ENCODE measurements at places on chromosomes 5 and 9.
A peak's percentile ranks its signal among the peaks of the same experiment; 100 is the strongest.

- no peak for DNase-seq
These were observed 37.7 kb upstream of the PCSK1 start for GRCh38 chr5:96470785-96471184.

DNA sequence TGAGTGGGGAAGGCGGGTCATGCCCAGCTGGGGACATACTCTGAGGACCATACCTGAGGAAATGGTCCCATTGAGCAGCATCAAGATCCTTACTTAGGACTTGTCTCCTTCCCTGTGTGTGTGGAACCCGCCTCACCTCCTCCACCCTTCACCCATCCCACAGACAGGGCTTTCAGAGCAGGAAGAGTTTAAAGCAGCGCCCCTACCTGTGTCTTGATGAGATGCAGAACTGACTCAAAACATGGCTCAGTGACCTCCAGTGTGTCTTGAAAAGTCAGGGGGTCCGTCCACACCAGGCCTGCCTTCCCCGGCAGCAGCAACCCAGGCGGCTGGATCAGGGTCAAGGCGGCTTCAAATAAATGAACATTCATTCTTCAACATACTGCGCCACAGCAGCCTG, 38.4 kb downstream of the PLAC8L1 start:
- no peak for DNase-seq

DNA sequence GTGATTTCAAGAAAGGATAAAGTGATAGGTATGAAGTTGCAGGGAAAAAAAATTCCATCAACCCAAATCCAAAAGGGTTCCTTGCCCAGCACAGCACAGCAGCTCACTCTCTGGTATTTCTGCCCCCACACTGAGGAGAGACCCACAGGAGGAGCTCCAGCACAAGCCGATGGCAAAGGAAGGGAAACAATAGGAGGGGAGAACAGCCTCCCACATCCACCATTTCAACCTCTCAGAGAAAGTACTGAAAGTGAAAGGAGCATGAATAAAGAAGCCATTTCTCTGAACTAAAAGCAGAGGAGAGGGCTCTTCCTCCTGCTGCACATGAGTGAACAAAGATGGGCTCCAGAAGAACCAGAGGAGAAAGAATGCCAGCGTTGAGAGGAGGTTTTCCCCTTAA, 54.9 kb upstream of the ZSWIM6 start:
- DNase-seq: no peak

DNA sequence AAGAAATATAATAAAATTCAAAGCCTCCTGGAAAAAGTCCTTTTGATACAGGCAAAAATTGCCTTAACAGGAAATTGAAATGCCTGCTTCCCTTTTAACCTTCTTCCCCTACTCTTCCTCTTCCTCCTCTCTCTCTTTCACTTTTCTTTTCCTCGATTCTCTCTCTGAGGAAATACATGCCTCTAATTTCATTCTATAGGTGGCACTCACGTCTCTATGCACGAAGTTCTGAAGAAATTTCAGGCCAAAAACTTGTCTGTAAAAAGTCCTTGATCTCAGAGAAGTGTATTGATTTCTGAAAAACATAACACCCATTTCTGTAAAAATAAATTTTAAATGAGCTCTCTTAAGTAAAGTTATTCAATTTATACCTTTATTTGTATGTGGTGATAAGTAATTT, 371.7 kb upstream of the IRX4 start:
- DNase-seq: no peak

DNA sequence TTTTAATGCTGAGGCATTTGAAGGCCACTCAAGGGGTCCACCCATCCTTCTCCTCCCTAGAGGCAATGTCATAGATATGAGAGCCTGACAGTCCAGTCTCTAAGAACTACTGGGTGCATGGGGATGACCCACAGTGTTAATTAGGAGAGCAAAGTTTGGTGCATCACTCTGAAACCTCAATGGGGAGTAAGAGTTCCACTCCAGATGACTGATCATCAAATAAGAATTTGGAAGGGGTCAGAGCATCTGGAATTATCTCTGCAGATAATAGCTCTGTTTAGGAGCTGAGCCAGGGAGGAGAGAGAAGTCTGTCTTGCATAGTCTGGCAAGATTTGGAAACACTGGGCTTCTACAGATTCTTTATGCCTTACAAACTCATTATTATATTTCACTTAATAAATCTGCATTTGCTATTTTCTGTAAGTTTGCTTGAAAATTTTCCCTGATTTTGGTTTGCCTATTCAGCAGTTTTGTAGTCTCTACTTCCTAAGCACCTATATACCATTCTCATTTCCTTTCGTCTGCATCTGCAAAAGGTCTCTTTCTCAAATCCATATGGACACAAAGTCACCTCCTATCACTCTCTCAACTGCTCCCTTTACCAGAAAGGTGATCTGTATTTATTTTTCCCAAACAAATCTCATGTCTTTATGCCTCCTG, 27.7 kb downstream of the FGF10 start:
- no peak for DNase-seq

DNA sequence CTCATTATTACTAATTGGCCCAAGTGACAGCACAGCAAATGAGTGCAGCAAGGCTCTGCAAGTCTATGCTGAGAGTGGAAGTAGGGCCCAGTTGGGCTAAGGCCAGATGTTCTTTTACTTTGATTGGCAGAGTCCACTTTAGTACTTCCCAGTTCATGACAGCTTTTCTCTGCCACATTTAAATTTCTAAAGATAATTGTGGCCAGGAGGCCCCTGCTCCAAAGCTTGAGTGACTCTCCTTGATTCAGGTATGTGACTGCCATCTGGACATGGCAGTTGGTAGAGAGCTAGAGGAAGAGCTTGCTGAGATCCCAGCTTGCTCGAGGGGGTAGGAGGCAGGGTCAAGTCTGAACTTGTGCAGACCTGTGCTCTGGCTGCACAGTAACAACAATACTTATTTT, 154.1 kb downstream of the CARTPT start:
- no peak for DNase-seq

DNA sequence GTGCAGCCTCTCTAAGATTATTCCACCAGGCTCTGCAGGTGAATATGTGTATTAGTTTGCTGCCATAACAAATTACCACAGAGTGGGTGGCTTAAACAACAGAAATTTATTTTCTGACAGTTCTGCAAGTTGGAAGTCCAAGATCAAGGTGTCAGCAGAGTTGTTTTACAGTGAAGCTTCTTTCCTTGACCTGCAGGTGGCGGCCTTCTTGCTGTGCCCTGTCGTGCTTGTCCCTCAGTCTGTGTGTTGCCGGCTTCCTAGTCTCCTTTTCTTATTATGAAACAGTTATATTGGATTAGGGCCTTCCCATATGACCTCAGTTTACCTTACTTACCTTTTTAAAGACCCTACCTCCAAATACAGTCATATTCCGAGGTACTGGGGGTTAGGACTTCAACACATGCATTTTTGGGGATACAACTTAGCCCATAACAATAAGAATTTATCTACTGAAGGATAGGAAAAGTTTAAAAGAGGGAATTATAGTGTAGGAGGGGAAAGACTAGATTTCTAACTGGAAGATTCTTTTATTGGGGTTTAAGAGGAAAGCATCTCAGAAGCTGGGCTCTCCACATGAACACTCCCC, 97.4 kb downstream of the OSTF1 start:
- DNase-seq: peak; percentile 20

- no peak for DNase-seq
These were observed 219.7 kb upstream of the CD180 start for GRCh38 chr5:67416133-67416937.

GRCh38 chr9:128116104-128117083, 11.1 kb downstream of the PTGES2 start:
- DNase-seq: no peak

GRCh38 chr5:133240425-133241091, 188.7 kb downstream of the HSPA4 start:
- no peak for DNase-seq

DNA sequence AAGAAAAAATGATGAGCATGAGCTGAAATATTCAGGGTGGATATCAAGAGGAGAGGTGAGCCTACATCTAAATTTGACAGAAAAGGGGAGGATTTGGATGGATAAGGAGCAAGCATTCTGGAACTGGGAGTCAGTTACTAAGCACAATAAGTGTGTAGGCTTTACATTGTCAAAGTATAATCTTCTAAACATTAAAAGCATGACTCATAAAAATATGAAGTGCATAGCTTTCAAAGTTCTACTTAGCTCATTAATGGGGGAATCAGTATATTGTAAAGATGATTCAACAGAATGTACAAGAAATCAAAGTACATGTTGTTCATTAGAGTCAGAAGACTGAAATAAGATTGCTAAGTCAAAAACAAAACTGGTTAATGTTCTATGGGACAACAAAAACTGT, 248.0 kb upstream of the GAS1 start:
- DNase-seq: no peak

GRCh38 chr5:57002959-57003485, 51.1 kb upstream of the MIER3 start:
- no peak for DNase-seq

DNA sequence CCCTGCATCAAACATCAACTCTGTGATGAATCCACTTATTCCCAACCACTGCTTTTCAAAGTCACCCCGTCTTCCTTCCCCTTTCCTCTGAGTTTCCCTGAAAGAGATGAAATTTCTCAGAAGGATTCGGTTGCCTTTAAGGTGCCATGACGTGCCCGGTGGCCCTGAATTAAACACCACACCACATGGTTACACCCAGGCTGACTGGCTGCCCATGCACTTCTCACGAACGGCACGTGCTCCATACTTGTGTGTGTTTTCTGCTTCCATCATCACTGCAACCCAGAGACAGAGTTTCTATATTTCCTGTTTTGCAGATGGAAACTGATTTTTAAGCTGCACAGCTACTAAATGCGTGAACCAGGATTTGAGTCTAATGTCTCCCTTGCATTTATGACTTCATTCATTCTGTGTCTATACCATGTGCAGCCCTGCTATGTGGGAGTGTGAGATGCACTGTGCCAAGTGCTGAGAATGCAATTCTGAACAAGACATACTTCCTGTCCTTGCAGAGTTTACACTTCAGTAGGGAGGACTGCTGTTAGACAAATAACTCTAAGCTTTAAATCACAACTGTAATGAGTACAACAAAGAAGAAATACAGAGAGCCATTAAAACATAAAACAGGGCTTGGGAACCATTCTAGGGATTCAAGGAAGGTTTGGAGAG, 162.9 kb downstream of the NXNL2 start:
- no peak for DNase-seq

DNA sequence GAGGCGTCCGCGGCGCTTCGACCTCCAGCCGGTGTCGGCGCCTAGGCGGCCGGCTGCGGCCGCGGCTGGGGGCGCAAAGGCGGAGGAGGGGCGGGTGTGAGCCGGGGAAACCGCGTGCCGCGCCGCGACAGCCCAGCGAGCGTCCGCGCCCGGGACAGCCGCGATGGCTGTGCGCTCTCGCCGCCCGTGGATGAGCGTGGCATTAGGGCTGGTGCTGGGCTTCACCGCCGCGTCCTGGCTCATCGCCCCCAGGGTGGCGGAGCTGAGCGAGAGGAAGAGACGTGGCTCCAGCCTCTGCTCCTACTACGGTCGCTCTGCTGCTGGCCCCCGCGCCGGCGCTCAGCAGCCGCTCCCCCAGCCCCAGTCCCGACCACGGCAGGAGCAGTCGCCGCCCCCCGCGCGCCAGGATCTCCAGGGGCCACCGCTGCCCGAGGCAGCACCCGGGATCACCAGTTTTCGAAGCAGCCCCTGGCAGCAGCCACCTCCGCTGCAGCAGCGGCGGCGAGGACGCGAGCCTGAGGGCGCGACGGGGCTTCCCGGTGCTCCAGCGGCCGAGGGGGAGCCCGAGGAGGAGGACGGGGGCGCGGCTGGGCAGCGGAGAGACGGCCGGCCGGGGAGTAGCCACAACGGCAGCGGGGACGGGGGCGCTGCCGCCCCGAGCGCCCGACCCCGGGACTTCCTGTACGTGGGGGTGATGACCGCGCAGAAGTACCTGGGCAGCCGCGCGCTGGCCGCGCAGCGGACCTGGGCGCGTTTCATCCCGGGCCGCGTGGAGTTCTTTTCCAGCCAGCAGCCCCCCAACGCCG, 605 bp downstream of the CHSY3 start:
- DNase-seq: peak; percentile 12

DNA sequence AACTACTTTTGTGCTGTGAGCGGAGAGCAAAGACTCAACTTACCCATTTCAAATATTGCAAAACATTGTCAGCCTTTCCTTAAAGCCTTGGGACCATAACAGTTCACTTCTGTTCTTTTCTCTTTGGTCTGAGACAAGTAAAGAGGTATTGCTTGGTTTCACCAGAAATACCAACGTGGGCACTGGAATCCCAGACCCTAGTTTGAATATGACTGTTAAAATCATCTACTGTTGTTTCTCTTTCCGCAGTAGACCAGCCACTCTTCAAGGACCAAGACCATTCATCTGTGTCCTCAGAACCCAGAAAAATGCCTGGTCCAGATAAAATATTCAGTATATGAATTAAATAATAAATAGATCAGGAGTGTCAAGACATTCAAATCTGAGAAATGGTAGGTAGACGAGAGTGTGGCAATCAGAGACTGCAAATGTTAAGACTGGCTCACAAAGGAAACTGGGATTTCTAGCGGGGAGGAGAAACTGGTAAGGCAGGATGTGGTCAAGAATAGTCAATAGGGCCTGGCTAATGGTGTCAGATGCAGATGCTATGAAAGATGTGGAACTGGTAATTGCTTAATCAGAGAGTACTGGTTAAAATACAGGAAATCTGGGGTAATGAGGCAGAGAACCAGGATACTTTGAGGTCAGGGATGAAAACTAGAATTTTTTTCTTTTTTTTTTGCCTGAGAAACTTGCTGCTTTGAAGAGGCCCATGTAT, 82.1 kb upstream of the IL33 start:
- DNase-seq: no peak

DNA sequence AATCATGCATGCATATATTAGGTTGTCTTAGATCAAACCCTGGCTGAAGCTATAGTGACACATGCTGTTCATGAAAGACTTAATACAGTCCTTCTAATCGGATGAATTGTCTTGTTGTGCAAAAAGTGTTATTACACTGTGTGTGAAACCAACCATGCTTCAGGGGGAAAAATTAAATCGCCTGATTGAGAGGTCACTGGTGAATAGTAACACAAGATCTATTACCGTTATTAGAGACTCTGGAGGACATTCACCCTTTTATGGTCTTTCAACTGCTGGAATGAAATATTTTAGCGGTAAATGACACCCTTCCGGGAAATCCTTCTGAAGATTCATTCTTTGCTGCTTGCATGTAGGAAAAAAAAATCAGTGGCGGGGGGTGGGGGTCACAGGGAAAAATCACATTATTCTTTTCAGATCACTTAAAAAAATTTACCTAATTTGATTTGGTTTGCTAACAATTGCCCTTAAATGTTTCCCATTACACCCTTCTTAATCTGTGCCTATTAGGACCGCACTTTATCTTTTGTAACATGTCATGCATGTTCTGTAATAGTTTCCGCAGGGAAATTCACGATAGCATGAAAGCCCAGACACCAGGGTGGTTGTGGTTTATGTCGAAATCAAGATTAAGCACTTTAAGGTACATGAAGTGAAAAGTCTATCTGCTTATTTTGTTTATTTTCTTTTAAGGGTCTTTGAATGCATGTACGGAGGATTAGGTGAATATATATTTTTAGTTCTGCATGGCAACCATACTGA, 120.6 kb downstream of the FOCAD start:
- DNase-seq: no peak
